ENCODE measurements at places on chromosomes 2 and 18. TPM values are rescaled to one million over a fixed set of nuclear protein-coding genes. Genes with fewer than 3 reads are reported as not detected.

- no peak for DNase-seq
These were observed 49.8 kb upstream of the ALPP start for GRCh38 chr2:232328516-232329460.

- no peak for DNase-seq
These were observed 82.8 kb downstream of the SMAD7 start for GRCh38 chr18:48867978-48868377.

DNA sequence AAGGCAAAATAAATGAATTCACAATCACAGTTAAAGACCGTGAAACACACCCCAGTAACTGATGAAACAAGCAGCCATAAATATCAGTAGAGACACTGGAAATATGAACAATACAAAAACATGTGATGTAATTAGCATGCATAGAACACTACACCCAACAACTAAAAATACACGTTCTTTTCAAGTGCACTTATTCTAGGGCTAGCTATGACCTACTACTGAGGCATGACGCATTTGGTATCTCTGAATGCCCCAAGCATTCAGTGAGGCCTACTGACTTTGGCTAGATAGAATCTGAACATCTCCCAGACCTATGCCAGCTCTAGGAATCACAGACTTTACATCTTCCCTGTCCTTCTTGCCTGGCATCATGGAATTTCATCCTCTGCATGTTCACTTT is 450.0 kb upstream of the ID2 start:
- DNase-seq, result no peak

DNA sequence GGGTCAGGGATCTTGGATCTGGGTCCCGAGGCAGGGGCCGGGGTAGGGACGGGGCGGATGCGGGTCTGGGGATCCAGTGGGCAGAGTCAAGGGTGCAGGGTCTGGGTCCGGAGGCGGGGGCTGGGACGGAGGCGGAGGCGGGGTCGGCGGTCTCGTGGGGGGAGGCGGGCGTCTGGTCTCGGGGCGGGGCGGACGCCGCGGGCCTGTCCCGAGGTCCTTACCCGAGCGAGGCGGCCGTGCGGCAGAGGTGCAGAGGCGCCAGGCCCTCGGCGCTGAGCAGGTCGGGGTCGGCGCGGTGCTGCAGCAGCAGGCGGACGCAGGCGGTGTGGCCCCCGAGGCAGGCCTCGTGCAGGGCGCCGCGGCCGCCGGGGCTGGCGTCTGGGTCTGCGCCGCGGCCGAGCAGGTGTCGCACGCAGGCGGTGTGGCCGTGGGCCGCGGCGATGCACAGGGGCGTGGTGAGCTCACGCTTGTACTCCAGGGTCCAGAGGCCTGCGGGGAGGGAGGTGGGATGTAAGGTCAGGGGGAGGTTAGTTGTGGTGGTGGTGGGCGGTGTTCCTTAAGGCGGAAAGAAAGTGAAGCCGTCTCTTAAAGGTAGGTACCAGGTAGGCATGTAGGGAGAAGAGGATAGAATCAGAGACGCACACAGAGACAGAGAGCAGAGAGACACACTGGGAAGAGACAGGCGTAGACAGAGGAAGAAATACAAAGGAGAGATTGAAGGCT is 26.6 kb downstream of the ASB18 start:
- no peak for DNase-seq

DNA sequence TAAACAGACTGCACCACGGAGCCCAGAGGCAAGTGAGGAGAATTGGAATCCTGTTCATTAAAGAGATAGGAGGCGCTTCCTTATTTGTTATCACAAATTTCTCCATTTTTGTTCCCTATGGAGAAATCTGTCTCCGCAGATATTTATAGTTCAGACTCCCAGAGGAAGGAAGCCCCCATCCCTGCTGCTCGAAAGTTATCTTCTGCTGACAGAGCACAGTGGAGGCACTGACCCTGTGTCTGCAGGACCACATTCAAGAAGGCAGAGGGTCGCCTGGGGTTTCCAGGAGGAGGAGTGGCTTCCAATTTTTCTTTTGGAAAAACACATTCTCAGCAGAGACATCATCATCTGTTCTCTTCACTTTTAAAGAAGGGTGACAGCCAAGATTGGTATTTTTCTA is 73.0 kb upstream of the GPR45 start:
- no peak for DNase-seq

DNA sequence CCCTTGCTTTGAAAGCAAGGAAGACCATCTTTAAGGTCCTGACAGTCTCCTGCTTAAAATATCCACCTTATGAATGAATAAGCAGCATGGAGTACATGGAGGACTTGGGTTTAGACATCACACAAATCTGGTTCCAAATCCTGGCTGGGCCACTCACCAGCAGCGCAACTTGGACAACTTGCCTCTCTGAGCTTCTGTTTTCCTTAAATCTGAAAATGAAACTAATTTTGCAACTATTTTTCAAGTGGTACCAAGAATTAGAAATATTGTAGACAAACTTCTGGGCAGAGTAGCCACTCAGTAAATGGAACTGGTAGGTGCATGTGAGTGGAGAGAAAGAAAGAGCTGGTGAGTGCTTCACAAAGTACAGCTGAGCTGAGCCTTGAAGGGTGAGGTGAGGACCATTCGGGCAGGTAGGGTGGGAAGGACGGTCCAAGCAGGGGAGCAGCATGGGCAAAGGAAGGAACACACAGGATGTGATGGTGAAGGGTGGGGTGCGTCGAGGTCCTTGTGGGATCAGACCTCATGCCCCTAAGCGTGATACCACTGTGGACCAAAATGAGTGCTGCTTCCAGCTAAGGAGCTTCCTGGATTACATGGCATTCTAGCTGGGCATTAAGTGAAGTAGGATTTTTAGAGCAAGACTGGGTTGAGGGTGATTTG is 14.4 kb upstream of the TET3 start:
- DNase-seq, result no peak

GRCh38 chr2:197159661-197160211 is 150.8 kb downstream of the ANKRD44 start:
- no peak for DNase-seq

OSBPL6 gene
- total RNA-seq, result 43.2 TPM

MROH2A gene
- total RNA-seq, result 0.50 TPM

REEP1 gene
- under 0.01 TPM for total RNA-seq
